ENCODE measurements at places on chromosomes 13 and 19. TPM values are rescaled to one million over a fixed set of nuclear protein-coding genes. Genes with fewer than 3 reads are reported as not detected.

The FKBP8 gene
- total RNA-seq: 115 TPM

The LIM2 gene
- not detected for total RNA-seq

The TPTE2 gene
- total RNA-seq: not detected

The CYP2A6 gene
- total RNA-seq: not detected

The RFPL4AL1 gene
- total RNA-seq: not detected

The S1PR5 gene
- 2.7 TPM for total RNA-seq

The RNASEH2A gene
- total RNA-seq: 10.4 TPM

DNA sequence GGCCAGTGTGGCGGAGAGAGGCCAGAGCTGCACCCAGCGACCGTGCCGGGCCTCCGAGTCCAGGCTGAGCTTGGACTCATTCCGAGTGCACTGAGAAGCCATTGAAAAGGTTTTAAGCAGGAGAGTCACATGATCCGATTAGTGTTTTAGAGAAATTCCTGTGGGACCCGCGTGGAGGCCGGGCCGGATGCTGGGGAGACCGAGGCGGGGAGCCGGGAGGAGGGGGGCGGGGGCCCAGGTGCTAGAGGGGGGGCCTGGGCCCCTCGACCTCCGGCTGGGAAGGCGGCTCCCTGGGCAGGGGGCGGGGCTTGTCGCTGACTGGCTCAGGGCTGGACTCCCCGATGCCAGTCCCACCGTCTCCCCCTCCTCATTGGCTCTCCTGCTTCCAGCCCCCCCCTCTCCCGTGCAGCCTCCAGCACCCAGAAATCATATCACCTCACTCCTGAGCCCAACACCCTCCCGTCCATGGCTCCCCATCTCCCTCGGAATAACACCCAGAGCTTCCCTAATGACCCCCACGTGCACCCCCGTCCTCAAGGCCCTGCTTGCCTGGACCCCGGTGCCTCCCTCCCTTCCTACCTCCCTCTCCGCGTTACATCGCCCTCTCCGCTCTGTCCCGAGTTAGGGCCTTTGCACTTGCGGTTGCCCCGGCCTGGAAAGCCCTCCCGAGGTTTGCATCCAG, 5.2 kb upstream of the ZNF579 start:
- DNase-seq: peak; percentile 94

- no peak for DNase-seq
Measured at GRCh38 chr19:7132054-7132453, 62.6 kb downstream of the ZNF557 start.

DNA sequence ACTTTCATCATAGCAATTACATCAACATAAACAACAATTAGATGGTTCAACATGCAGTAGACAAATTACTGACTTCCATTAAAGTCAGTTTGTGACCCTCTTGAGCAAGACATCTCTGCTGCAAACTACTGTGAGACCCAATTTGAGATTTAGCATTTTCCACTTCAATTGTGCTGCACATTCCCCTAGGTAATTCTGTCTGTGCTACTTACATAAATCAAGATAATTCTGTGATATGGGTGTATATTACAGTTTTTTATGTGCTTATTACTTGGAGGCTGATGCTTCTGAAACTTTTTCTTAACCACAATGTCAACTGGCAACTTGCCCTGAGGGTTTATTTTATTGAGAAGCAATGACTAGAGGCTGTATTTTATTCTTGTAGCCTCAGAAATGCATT, 1714.4 kb downstream of the OLFM4 start:
- no peak for DNase-seq

- DNase-seq: no peak
Measured at GRCh38 chr13:32214071-32214470, 101.1 kb downstream of the ZAR1L start.

DNA sequence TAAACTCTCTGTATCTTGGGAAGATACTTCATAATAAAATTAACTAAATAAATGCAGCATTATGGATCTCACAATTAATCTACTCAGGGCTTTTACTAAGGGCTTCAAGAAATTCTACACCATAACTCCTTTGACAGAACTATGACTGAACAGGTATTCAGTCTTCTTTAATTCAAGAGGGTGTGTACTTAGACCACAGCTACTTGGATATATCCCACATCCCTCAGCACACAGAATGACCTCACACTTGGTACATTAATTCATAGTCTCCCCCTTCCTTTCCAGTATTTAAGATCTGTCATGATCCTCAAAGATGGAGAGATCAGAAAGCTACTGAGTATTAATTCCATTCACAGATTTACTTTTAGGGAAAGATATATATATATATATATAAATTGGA, 11.6 kb downstream of the DIAPH3 start:
- DNase-seq: no peak

- DNase-seq: no peak
Measured at GRCh38 chr19:38144667-38145066, 79.4 kb downstream of the DPF1 start.

DNA sequence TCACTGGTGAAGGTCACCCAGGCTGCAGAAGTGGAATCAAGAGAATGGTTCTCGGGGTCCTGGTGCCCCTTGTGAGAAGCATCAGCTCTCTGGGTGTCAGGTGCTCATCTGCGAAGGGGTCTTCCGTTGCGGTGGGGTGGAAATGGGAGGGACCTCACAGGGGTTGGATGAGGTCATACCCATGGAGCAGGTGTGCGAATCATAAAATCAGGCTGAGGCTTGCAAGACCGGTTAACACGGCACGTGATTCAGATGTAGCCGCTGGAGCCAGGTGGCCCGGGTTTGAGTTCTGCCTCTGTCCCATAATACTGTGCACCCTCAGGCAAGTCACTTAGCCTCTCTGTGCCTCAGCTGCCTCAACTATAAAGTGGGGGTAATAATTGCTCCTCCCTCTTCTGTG, 3.9 kb upstream of the KLK15 start:
- DNase-seq: no peak

GRCh38 chr19:24060687-24061356, 26.2 kb upstream of the ZNF254 start:
- DNase-seq: no peak

GRCh38 chr19:18421371-18421959, 2.3 kb downstream of the SSBP4 start:
- no peak for DNase-seq

DNA sequence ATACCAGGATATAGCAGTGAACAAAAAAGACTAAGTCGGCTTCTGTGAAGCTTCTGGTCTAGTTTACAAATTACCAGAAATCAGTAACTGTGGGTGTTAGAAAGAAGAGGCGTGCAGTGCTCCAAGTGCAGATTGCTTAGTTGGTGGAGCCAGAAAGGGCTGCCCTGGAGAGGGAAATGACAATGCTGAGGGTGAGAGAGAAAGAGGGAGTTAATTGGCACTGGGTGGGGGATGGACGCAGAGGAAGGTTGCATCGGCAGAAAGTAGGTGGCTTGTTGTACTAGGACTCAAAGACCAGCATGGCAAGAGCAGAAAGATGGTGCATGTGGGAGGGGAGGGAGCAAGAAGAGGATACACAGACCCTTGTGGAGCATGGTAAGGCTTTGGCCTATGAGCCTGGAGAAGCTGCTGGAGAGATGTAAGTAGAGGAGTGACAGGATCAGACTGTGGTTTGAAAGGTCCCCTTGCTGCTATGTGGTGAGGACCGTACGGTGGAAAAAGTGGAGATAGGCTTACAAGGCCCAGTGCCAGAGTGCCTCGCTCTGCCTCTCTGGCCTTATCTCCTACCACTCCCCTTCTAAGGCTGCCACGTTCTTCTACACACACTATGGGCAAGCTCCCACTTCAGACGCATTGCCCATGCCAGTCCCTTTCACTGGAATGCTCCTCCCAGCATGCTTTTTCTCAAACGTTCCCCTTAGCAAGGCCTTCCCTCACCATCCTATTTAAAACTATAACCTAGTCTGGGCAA, 13.5 kb downstream of the SMG9 start:
- no peak for DNase-seq

DNA sequence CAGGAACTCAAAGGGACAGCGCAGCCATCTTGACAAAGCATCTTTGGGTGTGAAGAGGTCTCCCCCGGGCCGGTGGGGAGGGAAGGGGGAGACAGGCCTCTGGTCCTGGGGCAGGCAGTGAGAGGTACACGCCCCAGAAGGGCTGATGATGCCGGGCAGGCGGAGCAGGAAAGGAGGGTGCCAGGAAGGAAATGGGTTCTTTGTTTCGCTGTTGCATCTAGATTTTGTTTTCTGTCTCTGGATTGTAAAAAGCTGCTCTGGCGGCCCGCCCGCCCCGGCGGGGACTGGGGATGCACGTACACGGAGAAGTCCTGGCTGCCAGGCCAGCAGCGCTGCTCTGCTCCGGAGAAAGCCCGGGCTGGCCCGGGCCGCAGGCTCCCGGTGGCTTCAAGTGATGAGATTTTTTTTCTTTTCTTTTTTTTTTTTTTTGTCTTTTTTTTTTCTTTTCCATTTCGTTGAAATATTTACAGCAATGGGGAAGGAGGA, 13.2 kb upstream of the ASF1B start:
- DNase-seq: peak; percentile 86

DNA sequence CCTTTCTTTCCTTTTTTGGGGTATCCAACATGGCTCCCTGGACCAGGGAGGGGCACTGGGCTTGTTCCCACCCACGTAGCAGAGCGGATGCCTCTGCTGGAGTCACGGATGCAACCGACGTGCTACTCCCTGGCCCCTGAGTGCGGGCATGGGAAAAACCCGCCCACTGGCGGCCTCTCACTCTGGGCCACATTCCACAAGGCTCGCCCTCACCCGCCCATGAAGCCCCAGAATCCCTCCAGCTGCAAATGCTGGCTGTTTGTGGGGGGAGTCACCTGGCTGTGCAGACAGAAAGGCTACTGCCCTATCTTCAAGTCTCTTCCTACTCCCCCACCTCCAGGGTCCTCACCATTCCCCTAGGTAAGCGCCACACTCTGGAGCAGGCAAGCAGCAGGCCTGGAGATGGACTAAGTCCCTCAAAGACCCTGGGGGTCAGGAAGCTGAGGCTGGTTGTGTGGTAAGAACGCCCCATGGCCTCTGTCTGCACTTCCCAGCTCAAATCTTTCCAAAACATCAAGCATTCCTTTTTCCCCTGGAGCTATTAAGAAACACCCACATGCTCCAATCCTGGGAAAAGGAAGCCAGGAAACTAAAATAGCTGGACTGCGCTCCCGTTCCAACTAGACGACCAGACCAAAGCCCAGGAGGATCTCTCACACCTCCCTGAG, 17.9 kb upstream of the EPHX3 start:
- peak; percentile 93 for DNase-seq

DNA sequence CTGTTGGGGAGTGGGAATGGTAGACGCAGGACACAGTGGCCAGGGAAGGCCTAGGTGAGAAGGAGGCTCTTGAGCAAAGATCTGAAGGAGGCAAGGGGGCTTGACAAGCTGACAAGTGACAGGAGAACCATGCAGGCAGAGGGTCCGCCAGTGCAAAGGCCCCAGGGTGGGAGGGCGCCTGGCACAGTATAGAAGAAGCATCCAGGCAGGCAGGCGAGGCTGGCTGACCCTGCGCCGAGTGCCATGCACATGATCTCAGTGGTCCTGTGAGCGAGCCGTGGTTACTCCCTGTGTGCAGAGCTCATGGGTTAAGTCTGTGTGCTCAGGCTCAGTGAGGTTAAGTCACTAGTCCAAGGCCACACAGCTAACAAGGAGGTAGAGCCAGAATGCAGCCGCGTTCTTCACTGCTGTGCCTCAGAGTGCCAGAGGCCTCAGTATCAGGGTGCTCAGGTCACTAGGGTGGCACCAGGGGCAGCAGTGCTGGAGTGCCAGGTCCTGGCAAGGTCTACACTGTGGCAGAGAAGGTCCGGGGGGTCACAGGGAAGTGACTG, 15.2 kb downstream of the CNFN start:
- no peak for DNase-seq

DNA sequence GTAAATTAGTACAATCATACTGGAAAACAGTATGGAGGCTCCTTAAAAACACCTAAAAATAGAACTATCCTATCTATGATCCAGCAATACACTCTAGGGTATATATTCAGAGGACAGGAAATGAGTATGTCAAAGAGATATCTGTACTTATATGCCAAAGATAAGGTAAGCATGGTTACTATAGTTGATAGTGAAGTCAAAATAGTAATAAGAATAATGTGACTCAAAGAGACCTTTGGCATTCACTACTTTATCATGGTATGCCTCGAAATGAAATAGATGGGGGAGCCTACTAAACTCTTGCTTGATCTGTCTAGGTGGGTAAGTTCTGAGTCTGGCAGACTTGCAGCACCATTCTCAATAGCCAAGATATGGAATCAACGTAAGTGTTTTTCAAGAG, 30.3 kb downstream of the FXYD5 start:
- no peak for DNase-seq

GRCh38 chr19:22422211-22422610, at the start of gene ZNF98:
ZNF98 (minus strand) TSS chr19:22422346; CDS start chr19:22422224, 122 bp downstream.
- DNase-seq: peak; percentile 75

- DNase-seq: no peak
Measured at GRCh38 chr13:52405369-52405766, 604 bp downstream of the THSD1 start.

DNA sequence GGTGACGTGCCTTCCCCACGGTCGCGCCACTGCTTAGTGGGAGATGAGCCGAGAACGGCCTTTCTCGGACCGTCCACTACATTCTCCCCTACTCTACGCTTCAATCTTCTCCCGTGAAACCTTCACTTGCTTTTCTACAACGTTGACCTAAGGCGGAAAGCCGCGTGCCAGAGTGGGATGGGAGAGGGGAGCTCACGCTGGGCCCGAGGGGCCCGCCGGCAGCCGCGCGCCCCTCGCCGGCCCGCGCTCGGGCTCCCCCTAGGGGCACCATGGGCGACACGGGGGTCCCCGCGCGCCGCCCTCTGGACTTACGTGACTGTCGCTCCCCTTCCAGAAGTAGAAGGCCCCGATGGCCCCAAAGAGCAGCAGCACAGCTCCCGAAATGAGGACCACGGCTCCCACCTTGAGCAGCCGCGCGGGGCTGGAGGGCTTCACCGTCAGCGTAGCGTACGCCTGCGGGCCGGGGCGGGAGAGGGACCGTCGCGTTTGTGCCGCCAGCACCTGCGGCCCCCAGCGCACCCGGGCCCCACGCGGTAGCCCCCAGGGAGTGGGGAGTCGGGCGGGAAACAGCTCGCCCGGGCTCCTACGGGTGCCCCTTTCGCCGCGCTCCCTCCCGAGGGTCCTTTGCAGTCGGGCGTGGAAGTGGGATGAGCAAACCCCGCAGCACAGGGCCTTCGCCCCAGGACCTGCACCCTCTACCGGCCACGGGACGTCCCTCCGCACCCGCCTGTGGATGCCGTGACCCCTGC, 727 bp downstream of the CNMD start:
- peak; percentile 51 for DNase-seq

DNA sequence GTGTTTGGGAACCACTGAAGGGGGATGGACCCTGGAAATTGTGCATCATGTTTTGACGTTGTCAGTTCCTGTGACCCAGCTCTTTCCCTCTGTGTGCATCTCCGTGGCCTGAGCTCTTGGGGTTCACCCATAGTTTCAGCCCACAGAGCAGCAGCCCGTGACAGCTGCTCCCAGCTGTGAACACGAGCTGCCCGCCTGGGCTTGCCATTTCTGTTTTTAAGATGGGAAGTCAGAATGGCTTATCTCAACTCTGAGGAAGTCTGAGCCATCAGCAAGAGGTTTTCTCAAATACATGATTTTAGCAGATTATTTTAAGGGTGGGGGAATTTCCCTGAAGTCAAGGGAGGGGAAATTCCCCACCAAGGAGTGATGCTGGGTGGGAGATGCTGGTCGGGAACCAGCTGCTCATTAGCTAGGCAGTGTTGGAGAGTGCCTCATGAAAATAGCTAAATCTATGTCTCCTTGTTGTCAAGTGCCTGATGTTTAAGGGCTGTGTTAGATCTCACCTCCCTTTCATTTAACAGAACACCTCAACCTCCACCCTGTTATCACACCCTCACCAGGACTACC, 34.8 kb upstream of the C1QTNF9 start:
- peak; percentile 77 for DNase-seq

All from tongue (tissue), 3 donors.